NCI-H146 (cell line): ENCODE measurements at places on chromosomes 13 and 19.

- peak; percentile 28 for DNase-seq
These were observed 8.1 kb upstream of the ERICH6B start for GRCh38 chr13:45623516-45624090.

DNA sequence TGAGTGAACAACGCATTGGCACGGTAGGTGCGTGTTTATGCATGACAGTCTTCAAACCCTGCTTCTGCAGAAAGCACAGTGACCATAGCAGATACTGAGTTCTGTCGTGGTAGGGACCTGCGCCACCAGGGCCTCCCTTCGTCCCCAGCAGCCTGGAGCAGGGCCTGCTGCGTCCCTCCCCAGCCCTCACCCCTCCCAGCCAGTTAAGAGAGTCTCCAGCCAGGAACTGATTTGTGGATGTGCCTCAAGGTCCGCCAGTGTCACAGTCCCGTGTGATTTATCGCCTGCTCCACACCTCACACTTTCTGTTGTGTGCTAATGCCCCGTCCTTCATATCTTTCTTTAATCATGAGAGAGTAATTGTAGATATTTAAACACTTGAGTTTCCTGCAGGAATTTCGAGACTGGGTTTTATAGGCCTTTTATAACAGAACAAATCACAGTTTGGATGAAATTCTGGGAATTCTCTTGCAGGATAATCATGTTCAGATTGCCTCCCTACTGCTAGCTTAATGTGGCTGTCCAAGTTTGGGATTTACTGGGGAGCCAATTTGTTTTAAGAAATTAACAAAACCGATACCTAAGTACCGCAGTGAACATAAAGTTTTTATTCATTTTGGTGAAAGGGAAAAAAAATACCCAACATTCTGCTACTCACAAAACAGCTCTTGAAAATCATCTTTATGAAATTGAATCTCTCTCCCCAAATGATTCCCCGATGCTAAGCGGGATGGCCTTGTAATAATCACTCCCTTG is 438.6 kb downstream of the TSHZ3 start:
- DNase-seq = no peak

DNA sequence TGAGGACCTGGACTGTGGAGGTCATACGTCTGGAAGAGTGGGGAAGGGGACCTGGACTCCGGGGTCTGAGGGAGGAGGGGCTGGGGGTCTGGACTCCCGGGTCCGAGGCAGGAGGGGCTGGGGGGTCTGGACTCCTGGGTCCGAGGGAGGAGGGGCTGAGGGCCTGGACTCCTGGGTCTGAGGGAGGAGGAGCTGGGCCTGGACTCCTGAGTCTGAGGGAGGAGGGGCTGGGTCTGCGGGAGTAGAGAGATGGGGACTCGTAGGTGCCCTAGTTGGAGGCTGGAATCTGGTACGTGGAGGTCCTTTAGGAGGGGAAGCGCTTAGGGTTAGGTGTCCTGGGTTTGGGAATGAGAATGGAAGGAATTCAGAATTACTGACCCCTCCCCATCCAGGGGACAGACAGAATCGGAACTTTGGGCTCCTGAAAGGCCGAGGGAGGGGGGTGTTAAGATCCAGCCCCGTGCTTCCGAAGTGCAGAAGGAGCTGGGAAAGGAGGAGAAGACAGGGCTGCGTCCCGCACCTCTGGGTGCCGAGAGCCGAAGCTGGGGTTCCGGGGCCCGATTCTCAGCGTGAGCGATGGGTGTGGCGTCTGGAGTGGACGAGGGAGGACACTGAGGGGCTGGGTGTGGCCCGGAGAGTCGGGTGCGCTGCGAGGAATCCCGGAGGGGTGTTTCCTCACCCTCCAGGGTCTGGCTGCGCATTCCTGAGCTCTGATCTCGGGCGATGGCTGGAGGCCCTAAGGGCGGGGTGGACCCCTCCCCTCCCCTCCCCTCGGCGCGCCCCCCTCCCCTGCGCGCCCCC is 608 bp downstream of the MYADM start:
- no peak for DNase-seq

GRCh38 chr19:1343041-1343440 is 40.7 kb upstream of the NDUFS7 start:
- no peak for DNase-seq

DNA sequence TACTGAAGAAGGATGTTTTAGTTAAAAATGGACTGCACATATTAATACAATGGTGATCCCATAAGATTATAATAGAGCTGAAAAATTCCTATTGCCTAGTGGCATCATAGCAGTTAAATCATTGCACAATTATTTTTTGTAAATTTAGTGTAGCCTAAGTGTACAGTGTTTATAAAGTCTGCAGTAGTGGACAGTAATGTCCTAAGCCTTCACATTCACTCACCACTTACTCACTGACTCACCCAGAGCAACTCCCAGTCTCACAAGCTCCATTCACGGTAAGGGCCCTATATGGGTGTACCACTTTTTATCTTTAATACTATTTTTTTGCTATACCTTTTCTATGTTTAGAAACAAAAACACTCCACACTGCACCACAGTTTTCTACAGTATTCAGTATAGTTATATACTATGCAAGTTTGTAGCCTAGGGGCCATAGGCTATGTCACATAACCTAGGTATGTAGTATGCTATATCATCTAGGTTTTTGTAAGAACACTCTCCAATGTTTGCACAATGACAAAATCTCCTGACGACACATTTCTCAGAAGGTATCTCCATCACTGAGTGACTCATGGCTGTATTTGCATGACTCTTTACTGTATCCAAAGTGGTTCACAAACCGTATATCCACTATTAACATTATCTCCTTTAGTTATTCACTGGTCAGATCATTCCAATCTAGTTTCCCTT is 536.0 kb downstream of the KLF12 start:
- no peak for DNase-seq

DNA sequence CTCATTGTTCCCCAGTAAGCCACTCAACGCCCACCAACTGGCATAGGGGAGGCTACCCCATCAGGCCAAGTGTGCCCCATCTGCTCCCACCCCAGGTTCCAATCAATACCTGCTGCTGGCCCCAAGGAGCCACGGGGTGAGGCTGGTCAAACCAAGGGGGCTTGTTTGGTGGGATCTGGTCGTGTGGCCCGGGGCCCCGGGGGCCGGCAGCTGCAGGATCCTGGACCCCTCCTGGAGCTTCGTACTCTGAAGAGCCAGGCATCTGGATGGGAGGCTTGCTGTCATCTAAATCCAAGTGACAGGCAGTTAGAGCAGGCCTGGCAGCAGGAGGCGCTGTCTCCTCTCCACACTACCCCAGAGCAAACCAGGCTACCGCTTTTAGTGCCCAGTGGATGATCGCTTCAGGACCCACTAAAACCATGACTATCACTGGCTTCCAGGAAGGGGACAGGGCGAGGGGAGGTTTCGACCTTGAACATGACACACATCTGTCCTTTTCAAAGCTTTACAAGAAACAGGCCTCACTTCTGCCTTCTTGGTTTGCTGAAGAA is 14.2 kb downstream of the CHERP start:
- DNase-seq = no peak
